Stimulated activated CD8-positive, alpha-beta memory T cell treated with anti-CD3 and anti-CD28 coated beads, Interleukin-4, amount 100 ng/mL, for 24 hours (primary cell): ENCODE measurements at places on chromosomes 2 and 18.

GRCh38 chr2:63737081-63737751 is 104.5 kb upstream of the UGP2 start:
- DNase-seq, result no peak

DNA sequence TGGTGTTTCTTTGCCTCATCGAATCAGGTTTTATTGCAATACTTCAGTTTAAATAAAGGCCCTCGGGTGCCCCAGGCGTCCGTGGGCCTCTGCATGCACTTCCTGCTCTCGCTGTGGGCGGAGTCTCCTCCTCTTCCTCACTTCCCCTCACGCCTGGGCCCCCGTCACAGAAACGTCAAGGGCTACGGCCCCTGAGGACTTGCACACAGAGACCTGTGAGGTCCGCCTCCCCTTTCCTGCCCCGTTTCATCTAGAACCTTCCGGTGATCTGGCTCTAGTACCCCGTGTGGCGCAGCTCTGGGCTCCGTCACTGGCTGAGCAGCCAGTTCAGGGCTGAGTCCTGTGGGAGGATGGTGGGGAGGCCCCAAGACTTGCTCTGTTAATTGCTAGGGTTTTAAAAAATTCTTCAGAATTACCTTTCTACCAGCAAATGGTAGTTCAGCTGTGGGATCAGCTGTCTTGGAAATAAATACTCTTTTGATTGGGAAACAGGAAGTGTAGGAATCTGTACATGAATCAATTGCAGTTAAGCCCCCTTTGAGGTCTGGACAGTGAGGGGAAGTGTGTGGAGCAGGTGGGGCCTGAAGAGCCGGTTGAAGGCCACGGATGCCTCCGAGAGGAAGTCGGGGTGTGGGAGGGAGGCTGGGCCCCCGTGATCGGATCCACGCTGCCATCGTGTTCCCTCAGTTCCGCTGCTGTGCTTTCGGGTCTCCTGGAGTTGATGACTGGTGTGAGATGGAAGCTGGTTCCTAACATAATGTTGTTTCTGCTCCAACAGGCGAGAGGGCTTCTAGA is 10.2 kb downstream of the NFATC1 start:
- peak; percentile 61 for DNase-seq

DNA sequence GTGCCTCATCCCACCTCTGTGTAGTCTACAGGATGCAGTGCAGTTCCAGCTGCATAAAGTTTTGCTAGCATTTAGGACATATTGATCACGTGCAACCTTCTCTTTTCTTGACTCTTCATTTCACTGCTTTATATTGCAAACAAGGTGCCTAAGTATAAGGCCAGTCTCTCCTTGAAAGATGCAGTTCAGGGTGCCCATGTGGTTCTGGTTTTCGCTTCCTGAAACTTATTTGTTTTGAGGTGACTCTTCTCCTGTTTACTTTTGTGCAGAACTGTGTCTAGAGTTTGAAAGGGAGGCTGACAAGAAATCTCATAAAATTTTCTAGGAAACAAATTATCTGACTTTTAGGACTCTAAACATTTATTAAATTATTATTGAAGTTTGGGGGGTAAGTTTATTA is 189.9 kb downstream of the UBE2E3 start:
- no peak for DNase-seq

- no peak for DNase-seq
Measured at GRCh38 chr2:113201496-113202304, 27.9 kb downstream of the PSD4 start.

DNA sequence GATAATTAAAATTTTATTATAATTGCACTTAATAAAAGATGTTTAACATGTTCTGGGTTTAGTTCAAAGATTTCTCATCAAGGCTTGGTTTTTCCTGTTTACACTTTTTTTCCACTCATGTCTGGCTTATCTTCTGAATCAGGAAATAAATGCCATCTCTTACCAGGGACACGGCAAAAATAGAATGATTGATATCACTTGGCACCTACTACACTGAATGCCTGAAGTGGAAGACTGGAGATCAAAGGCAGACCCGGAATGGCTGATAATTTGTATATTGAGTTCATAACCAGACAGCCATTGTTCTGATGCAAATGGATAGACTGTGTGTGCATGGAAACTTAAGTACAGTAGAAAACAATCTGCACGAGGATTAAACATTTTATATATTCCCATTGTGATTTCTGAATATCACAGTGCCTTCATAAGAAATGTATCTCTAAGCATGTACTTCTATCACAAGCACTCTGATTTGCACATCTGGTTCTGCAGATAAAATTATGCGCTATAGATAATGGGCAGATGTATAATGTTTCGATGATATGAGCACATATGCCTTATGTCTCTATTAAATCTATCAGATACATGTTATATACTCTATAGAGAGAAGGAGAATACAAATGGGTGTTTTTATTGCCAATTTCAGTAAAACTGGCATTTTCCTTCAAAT is 304.8 kb downstream of the RND3 start:
- DNase-seq, result no peak

- no peak for DNase-seq
Measured at GRCh38 chr18:24475926-24476589, 15.6 kb downstream of the HRH4 start.

GRCh38 chr2:230939066-230939591 is 14.1 kb upstream of the GPR55 start:
- no peak for DNase-seq

DNA sequence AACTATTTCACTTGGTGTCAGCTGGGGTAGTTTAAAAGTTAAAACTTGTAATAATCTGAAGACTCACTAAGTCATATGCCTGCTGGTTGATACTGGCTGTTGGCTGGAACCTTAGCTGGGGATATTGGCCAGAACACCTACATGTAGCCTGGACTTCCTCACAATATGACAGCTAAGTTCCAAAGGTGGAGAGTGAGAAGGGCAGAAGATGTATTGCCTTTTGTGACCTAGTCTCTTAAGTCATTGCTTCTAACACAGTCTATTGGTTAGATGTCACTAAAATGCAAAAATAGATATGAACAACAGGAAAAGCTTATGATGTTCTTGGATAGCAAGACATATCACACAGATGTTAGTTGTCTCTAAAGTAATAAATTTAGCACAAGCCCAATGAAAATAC is 113.2 kb upstream of the CHAC2 start:
- DNase-seq, result no peak

DNA sequence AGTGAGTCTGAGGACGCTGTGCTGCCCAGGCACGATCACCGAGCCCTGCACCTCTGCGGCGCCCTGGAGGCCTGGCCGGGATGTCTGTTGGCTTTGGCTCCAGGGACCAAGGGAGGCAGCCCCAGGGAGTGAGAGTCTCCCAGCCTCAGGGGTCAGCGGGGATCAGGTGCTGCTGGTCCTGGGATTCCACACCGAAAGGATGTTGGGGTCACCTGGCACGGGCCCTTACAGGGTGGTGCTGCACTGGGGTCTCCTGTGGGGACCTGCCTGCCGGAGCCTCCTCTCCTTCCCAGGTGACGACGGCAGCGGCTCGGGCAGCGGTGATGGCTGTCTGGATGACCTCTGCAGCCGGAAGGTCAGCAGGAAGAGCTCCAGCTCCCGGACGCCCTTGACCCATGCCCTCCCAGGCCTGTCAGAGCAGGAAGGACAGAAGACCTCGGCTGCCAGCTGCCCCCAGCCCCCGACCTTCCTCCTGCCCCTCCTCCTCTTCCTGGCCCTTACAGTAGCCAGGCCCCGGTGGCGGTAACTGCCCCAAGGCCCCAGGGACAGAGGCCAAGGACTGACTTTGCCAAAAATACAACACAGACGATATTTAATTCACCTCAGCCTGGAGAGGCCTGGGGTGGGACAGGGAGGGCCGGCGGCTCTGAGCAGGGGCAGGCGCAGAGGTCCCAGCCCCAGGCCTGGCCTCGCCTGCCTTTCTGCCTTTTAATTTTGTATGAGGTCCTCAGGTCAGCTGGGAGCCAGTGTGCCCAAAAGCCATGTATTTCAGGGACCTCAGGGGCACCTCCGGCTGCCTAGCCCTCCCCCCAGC is 30.5 kb downstream of the GPC1 start:
- DNase-seq, result no peak

- DNase-seq, result no peak
Measured at GRCh38 chr2:98917031-98917471, 19.0 kb downstream of the CRACDL start.

- DNase-seq, result no peak
Measured at GRCh38 chr2:31248139-31248538, 14.2 kb downstream of the EHD3 start.

GRCh38 chr18:34639687-34640086 is 70.4 kb upstream of the DTNA start:
- DNase-seq, result no peak

- no peak for DNase-seq
Measured at GRCh38 chr2:69168144-69168813, 155.3 kb downstream of the ANTXR1 start.

- DNase-seq, result no peak
Measured at GRCh38 chr2:67384123-67384822, 12.9 kb upstream of the ETAA1 start.

- DNase-seq, result no peak
Measured at GRCh38 chr2:203861197-203861596, 6.4 kb upstream of the CTLA4 start.

GRCh38 chr2:37181726-37182684 is 6.5 kb downstream of the SULT6B1 start:
- no peak for DNase-seq

GRCh38 chr18:37385846-37386778 is 179.5 kb downstream of the CELF4 start:
- no peak for DNase-seq

DNA sequence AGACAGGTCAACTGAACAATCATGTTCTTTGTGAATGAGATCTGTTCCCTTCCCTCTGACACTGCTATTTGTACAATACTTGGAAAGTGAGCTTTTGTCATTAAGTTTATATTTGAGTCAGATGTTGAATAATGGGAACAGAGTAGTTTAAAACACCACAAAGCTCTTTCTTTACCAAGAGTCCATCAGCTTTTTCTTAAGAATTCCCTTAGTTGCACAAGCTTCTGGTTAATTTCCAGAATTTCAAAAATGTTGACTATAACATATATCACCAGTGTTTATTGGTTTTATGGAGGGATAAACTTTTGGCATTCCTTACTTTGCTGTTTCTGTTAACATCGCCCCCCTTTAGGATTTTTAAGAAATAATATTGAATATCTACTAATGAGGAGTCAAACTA is 403.7 kb downstream of the CCDC85A start:
- no peak for DNase-seq

DNA sequence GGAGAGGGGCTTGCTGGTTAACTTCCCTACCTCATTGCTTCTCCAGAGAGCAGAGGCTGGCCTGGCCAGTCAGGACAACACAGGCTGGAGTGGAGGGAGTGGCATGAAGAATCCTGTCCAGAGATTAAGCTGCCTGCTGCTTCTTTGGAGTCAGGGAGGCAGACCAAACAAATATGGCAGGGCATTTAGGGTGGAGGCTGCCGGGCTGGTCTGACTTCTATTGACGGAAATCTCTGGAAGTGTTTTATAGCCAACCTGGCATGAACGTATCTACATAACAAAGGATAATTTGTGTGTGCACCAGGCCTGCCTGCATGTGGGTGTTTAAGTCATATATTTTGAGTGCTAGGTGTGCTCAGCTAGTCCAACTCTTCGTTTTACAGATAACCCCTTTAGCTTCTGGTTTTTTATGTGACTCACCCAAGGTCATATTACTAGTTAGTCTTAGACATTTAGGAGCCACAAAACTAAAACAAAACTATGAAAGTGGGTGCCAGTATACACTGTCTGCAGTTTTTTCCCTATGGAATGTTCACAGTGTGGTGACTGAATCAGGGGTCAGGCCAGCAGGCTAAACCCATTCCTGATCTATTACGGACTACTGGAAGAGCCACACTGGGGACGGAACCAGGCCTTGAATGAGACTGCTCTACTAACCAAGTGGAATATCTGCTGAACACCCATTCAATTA is 5.5 kb downstream of the NPC1 start:
- DNase-seq, result no peak

DNA sequence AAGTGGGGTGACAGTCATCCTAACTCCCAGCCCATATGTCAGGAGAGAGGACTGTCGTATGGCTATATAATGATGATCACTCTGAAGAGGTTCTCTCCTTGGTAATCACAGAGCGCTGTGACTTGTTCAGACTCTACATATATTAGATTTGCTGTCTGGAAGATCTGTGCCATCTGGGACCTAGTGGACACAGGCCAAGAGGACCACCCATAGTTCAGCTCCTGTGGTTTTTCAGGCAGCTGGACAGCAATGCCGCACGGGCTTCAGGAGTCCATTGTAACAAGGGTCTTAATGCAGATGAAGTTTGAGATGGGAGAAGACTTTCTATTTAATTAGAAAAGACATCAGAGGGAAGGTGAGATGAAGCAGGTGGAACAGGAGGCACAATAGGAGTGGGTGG is 40.1 kb upstream of the EPHA4 start:
- no peak for DNase-seq

GRCh38 chr2:69989009-69989408 is 27.6 kb upstream of the ASPRV1 start:
- DNase-seq, result no peak

- DNase-seq, result no peak
Measured at GRCh38 chr2:46644690-46645385, 165.5 kb downstream of the TMEM247 start.

DNA sequence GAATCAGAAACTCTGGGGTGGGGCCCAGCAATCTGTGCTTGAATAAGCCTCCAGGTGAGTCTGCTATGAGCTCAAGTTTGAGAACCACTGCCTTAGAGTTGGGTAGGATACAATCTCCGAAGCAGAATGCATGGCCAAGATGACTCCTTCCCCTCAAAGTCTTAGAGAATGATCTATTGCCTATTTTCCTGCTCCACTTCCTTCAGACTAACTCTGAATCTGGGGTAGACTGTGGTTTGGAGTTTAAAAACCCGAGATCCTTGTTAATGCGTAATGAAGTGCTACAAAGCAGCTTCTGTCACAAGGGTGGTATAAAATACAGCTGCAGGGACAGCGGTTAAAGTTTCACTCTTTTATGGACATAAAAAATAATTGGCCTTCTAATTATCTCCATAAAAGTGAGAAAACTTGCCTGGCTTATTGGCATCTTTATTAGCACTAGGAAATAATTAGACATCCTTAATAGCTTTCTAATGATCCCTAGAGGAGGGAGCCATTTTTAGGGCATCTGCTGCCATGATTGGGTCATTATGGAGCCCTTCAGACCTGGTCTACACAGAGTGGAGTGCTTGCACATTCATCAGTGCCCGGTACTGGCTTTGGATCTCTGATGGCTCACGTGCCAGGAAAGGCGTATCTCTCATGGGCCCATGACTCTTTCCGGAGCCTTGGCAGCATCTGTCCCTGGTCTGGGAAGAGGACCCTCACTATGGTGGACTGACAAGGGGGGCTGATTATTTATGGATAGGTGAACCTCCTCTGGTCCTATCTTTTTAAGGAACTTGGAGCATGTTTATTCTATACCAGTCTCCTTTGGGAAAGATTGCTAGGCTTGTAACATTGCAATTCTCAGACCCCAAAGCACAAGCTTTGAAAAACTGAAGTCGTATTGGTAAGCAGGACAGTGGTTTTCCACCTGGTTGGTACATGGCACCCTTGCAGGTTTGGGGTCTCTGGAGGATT is 28.2 kb downstream of the SIX2 start:
- DNase-seq, result no peak
